ENCODE measurements at places on chromosomes 13 and 19. TPM values are rescaled to one million over a fixed set of nuclear protein-coding genes. Genes with fewer than 3 reads are reported as not detected.

Gene CGB5
- total RNA-seq: not detected

Gene ZNF90
- 2.8 TPM for total RNA-seq

GRCh38 chr13:42740753-42741152, 40.6 kb upstream of the FAM216B start:
- ATAC-seq: no peak

Gene RPL18
- 4,209 TPM for total RNA-seq

GRCh38 chr19:18465214-18465963, 27.5 kb upstream of the ISYNA1 start:
- no peak for ATAC-seq

DNA sequence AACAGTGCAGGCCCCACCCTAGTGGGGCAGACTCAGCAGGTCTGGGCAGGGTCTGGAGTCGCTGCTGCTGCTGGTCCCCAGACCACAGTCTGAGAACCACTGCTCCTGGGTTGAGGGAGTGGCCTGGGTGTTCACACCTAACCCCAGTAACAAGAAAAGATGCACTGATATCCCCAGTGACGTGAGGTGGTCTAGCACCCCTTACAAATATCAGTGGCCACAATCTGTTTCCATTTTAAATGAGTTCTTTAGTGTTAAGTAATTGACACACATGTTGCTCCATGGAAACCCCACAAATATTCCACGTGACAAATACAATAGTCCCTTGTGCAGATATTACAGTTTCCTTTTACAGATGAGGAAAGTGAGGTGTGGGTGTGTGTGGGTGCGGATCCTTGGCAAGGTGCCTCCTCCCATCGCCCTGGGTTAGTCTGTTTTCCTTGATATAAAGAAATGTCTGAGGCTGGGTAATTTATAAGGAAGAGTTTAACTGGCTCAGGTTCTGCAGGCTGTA, 96.3 kb upstream of the GPR183 start:
- ATAC-seq: no peak

GRCh38 chr13:36163809-36164308, 32.7 kb upstream of the DCLK1 start:
- ATAC-seq: no peak

Gene CEACAM5
- not detected for total RNA-seq

Measured in motor neuron (in vitro differentiated cells).